ENCODE measurements at places on chromosomes 5 and 9. TPM values are rescaled to one million over a fixed set of nuclear protein-coding genes. Genes with fewer than 3 reads are reported as not detected.

DNA sequence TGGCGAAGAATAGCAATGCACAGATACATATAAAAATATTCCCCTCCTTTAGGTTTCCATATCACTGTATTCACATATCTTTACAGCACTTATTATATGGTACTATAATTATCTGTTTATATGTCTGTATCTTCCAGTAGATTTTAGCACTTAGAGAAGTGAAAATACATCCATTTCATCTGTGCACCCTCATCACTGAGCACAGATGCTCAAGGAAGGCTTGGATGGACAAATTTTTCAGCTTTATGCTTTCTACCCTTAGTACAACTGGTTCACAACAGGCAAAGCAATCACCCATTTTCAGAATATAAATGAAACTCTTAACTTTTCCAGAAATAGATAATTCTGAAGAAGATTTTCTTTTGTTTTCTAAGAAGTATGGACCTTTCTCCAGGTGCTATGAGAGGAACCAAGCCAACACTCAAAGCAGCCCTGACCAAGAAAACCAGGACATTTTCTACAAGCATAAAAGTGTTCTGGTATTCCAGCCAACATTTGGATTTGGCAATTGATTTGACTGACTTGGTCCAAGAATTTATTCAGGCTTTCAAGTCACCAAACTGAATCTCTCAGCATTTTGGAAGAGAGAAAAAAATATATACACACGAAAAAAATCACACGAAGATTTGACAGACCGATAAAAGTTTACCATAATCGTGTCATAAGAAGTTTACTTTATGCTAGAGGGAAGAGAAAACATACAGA is 170.2 kb upstream of the CD180 start:
- H3K4me1 ChIP-seq = no peaks in the 10 kb centered on the region
- no peak overlapping the region for H3K27ac ChIP-seq
- H3K27me3 ChIP-seq = no peaks in the 10 kb centered on the region

GRCh38 chr5:147188200-147189108 is 46.4 kb upstream of the STK32A start:
- no peak overlapping the region for H3K27ac ChIP-seq
- peak; percentile 80 for DNase-seq
- no peaks in the 10 kb centered on the region for H3K27me3 ChIP-seq
- no peaks in the 10 kb centered on the region for H3K36me3 ChIP-seq
- peak overlapping the region; percentile 21 for H3K4me3 ChIP-seq

GRCh38 chr5:168179192-168179593 is 112.3 kb upstream of the WWC1 start:
- H3K4me3 ChIP-seq = no peak overlapping the region
- no peaks in the 10 kb centered on the region for H3K36me3 ChIP-seq
- H3K27ac ChIP-seq = no peak overlapping the region
- H3K27me3 ChIP-seq = no peaks in the 10 kb centered on the region

Gene HTR1A
- total RNA-seq = 0.24 TPM

DNA sequence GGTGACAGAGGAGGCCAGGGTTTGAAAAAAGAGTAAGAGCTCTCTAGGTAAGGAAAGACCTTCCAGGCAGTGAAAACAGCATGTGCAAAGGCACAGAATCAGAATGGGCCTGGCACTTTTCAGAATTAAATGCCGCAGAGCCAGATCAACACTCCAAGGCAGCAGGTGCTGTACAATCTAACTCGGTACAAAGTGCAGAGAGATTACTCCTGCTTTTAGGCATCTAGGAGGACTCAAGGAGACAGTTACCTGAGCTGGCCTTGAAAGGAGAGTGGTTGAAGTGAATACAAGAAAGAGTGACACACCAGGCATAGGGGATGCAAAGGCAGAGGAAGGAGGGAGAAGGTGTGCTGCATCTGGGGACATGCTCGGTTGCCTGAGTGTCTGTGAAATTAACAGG is 21.5 kb downstream of the HRH2 start:
- H3K27me3 ChIP-seq = no peaks in the 10 kb centered on the region
- no peaks in the 10 kb centered on the region for H3K4me1 ChIP-seq
- no peak overlapping the region for H3K4me3 ChIP-seq
- DNase-seq = no peak
- no peaks in the 10 kb centered on the region for H3K36me3 ChIP-seq

GRCh38 chr9:132978112-132978450 is 413 bp upstream of the GFI1B start:
- H3K36me3 ChIP-seq = no peaks in the 10 kb centered on the region
- no peak overlapping the region for H3K4me3 ChIP-seq
- no peaks in the 10 kb centered on the region for H3K27me3 ChIP-seq
- H3K27ac ChIP-seq = no peak overlapping the region

DNA sequence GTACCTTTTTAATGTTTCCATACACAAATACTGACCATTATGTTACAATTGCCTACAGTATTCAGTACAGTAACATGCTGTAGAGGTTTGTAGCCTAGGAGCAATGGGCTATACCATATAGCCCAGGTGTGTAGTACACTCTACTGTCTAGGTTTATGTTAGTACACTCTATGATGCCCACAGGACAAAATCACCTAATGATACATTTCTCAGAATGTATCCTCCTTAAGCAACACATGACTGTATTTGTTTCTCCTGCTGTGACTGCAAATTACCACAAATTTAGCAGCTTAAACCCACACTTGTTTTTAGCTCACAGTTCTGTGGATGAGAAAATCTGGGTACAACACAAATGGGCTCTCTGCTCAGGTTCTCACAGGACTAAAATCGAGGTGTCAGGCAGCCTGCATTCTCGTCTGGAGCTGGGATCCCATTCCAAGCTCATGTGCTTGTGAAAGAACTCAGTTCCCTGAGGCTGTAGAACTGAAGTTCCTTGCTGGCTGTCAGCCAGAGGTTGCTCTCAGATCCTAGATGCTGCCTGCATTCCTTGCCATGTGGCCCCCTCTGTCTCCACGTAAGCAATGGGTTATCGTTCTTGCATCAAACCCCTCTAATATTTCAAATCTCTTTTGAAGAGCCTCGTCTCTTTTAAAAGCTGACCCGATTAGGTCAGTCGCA is 38.6 kb upstream of the PIK3R1 start:
- no peaks in the 10 kb centered on the region for H3K27me3 ChIP-seq
- H3K4me3 ChIP-seq = no peak overlapping the region
- no peaks in the 10 kb centered on the region for H3K36me3 ChIP-seq
- DNase-seq = no peak
- H3K4me1 ChIP-seq = no peaks in the 10 kb centered on the region
- no peak overlapping the region for H3K27ac ChIP-seq

Gene SLC6A7
- total RNA-seq = not detected

DNA sequence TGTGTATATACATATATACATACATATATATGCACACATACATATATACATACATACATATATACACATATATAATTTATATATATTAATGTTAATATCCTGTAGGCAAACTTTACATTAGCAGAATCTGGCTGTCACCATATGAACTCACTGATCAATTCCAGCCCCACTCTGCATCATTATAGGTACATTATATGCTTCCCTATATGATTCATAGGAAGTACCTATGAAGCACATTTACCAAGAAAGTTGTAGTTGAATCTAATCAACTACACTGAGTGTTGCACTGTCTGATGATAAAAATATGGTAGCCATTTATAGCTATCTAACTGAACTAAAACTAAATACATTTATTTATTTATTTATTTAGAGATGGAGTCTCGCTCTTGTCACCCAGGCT is 5.5 kb upstream of the SPATA6L start:
- no peak overlapping the region for H3K27ac ChIP-seq
- H3K27me3 ChIP-seq = no peaks in the 10 kb centered on the region
- H3K4me1 ChIP-seq = no peaks in the 10 kb centered on the region
- H3K36me3 ChIP-seq = no peaks in the 10 kb centered on the region
- no peak overlapping the region for H3K4me3 ChIP-seq

GRCh38 chr5:107012371-107012770 is 658.4 kb downstream of the EFNA5 start:
- no peaks in the 10 kb centered on the region for H3K36me3 ChIP-seq
- H3K27me3 ChIP-seq = no peaks in the 10 kb centered on the region
- H3K4me1 ChIP-seq = no peaks in the 10 kb centered on the region
- DNase-seq = no peak
- no peak overlapping the region for H3K4me3 ChIP-seq
- H3K27ac ChIP-seq = no peak overlapping the region

Gene ISOC1
- 35.9 TPM for total RNA-seq

GRCh38 chr5:125134216-125135081 is 388.0 kb upstream of the ZNF608 start:
- no peak overlapping the region for H3K4me3 ChIP-seq
- no peaks in the 10 kb centered on the region for H3K36me3 ChIP-seq
- no peaks in the 10 kb centered on the region for H3K4me1 ChIP-seq

Gene TSSK1B
- 68.7 TPM for total RNA-seq

Gene CCDC112
- total RNA-seq = 20.4 TPM

Gene KLHL3
- total RNA-seq = 26.2 TPM

DNA sequence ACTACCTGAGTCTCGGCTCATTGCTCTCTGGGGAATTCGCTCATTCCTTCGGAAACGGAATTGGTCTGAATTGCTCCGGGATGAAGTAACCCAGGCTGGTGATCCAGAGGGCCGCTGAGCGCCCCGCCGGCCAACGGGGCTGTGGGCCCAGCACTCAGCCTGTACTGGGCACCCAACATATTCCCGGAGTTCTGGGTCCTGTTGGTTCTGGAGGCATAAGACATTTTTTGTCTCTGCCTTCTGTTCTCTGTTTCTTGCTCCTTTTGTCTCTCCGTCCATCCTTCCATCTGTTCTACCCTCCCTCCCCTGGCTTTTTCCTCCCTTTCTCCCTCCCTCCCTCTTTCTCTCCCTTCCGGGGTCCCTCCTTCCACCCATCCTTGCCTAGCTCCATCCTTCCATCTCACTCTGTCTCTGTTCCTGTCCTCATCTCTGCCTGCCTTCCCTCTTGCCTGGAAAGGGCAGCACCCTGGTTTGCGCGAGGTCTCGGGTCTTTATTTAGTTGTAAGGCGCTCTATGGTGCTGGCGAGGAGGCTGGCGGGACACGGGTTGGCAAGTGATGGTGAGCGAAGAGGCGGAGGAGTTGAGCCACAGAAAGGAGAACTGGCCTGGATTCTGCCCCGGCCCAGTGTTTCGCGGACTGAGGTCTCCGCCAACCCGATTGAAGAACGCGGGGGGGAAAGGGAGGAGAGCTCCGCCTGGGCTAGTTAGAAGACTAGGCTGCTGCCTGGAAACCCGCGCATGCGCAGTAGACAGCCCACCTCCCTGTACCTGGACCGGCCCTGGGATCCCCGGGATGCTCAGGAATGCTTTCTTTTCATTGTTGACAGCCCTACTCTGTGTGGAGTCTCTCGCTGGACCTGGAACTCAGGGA is 1468.0 kb downstream of the FOXD4L5 start:
- H3K27me3 ChIP-seq = no peaks in the 10 kb centered on the region
- DNase-seq = peak; percentile 92

GRCh38 chr9:33446240-33446945 is 1.0 kb downstream of the AQP3 start:
- H3K27ac ChIP-seq = no peak overlapping the region
- DNase-seq = peak; percentile 38
- H3K4me1 ChIP-seq = peaks cover 11% of the 10 kb centered on the region
- no peaks in the 10 kb centered on the region for H3K27me3 ChIP-seq

DNA sequence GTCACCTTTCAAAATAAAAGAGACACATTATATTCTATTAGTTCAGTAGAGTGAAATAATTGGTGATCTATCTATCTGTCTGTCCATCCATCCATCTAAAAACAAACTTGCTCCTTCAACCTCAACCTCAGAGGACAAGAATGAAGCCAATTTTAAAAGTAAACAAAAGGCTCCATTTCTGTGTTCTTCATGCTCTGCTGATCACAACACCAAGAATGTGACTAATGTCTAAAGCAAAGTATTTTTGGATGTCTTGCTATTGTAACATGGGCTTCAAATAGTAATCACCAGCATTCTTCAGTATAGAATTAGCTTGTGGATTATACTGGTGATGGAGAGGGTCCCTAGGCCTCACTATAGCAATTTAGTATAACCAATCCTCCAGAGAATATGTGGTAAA is 1304.4 kb downstream of the MAT2B start:
- no peaks in the 10 kb centered on the region for H3K27me3 ChIP-seq
- H3K4me3 ChIP-seq = no peak overlapping the region
- H3K4me1 ChIP-seq = no peaks in the 10 kb centered on the region
- no peak overlapping the region for H3K27ac ChIP-seq

DNA sequence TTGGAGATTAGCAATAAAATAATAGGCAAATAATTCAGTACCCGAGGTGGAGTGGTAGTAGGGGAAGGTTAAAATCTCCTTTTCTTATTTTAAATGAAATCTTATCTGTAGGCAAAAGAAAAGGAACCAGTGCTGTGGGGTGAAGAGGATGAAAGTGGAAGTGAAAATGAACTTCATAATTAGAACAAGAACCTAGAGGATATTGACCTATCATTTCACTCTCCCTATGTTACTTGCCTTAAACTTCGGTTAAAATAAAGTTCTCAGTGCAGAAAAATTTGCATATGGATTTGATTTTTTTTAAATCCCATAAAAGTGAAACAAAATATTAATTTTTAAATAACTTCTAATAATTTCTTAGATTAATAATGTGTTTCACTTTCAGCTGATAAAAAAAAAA is 1094.9 kb upstream of the C9orf72 start:
- no peak overlapping the region for H3K4me3 ChIP-seq
- no peaks in the 10 kb centered on the region for H3K36me3 ChIP-seq
- DNase-seq = no peak
- no peaks in the 10 kb centered on the region for H3K4me1 ChIP-seq
- H3K27me3 ChIP-seq = no peaks in the 10 kb centered on the region

Gene BNC2
- 32.0 TPM for total RNA-seq

- no peaks in the 10 kb centered on the region for H3K36me3 ChIP-seq
- no peak overlapping the region for H3K27ac ChIP-seq
- H3K27me3 ChIP-seq = no peaks in the 10 kb centered on the region
- DNase-seq = no peak
- H3K4me1 ChIP-seq = no peaks in the 10 kb centered on the region
Observed at GRCh38 chr9:136233411-136233810, 12.2 kb downstream of the QSOX2 start.

DNA sequence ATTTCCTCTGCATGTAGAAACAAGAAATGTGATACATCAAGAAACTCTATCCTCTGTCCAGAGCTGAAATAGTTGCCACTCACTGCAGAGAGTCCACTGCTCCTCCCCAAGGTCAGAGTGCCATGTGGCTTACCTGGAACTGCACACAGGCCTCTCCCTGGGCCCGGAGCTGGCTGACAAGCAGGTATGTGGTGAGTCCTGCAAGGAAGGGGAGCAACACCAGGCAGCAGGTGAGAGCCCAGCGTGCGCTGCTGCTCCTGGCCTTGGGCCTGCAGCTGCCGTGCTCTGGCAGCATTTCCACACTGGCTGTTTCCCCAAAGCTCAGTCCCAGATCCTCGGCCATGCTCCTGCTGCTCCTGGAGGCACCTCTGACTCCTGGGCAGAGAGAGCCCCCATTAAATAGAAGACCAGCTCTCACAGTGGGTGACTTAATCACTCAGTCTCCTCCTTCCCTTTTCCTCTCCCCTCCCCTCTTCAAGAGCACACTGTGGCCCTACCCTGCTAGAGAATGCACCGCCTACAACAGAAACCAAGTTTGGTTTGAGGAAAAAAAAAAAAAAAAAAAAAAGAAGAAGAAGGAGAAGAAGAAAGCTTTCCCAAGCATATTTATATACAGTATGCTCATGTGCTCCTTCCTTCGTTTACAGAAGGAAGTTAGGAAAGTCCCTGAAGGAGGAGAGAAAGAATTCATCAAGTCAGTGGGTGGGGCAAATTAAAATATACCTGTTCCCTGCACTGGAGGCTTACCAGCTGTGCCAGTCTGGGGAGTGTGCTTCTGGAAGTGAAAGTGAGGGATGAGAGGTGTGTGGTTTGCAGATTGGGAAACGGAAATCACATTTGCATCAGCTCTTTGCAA is at the start of gene TNFSF15:
TNFSF15 (minus strand) TSS at position 370 of the 856 bp plus-strand sequence; CDS start at position 343, 27 bp downstream.
- H3K27me3 ChIP-seq = no peaks in the 10 kb centered on the region
- no peak within 1 kb of the TSS for H3K27ac ChIP-seq
- no peak for DNase-seq
- H3K36me3 ChIP-seq = no peaks in the 10 kb centered on the region

Gene TCF7
- total RNA-seq = 15.2 TPM

Gene OGN
- total RNA-seq = 9.5 TPM
